Cortex of kidney (tissue), 1 donor: ENCODE measurements at places on chromosomes 16 and 17.

DNA sequence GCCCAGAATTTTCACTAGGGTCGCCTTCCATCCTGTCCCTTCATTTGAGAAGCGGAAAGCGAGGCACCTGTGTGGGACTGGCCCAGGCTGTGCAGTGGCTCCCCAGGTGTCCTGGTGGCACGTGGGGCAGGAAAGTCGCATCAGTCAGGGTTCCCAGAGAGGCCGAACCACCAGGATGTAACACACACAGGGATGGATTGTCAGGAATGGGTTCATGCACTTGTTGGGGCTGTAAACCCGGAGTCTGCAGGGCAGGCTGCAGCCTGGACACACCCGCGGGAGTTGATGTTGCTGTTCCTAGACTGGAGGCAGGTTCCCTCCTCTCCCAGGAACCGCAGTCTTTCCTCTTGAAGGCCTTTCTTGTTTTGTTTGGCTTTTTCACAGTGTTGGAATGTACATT, 30.7 kb upstream of the RPTOR start:
- no peak for DNase-seq

- DNase-seq, result no peak
These were observed 16.9 kb downstream of the HOXB1 start for GRCh38 chr17:48513666-48514455.

DNA sequence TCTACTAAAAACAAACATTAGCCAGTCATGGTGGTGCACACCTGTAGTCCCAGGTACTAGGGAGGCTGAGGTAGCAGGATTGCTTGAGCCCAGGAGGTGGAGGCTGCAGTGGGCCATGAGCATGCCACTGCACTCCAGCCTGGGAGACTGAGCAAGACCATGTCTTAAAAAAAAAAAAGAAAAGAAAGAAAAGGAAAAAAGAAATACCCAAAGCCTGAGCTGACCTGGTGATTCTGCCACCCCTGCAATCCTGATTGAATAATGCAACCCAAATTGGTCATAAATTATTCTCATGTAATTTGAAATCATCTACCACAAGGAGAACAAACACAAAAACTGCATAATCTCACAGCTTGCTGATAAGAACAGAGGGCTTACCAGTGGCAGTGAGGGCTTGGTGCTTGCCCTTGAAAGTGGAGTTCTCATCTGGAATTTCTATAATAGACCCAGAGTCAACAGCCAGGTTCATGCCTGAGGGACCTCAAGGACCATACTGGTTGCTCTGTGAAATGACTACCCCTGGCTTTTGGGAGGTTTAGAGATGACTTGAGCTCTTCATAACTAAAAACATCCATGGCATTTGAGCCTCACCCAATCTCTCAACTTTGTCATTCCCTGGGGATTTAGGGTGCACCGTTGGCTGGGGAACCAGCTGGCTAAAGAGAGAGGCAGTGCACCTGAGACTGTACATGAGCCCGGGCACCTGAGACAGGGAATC, 35.4 kb upstream of the TMC5 start:
- DNase-seq, result no peak

DNA sequence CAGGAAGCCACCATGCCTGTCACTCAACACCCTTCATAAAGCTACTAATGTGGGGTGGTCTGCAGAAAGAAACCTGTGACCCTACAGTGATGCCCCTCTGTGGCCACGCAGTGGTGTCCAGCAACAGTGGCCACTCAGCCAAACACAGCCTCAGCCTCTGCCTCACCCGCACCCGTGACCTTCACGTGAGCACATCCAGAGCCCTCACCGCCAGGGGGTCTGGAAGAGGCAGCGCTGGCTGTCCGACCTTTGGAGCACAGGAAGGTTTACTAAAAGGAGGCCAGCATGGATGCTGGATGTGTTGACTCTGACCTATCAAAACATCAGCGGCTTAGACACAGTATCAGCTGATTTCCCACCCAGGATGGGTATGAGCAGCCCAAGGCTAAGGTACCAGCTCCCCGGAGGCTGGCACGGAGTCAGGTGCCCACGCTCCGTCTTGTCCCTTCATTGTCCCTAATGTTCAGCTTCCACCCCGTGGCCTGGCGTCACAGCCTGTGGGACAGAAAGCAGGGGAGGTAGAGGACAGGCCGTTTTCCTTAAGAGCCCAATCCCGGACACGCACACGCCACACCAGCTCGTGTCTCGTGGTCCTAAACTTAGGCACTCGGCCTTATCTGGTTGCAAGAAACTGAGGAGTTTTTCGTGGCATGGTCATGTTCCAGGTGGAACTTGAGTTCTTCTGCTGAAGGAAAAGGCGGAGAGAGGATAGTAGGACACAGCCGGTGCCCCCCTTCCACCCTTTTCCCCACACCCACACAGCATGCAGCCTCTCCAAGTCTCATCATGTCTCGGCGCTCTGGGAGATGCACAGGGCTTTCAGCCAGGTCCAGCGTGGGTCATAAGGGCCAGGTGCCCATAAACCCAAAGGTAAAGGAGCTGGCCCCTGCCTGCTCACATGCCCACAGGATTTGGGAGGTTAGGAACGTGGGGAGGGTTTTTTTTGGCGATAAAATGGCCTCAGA, 49.7 kb upstream of the ENDOV start:
- no peak for DNase-seq

DNA sequence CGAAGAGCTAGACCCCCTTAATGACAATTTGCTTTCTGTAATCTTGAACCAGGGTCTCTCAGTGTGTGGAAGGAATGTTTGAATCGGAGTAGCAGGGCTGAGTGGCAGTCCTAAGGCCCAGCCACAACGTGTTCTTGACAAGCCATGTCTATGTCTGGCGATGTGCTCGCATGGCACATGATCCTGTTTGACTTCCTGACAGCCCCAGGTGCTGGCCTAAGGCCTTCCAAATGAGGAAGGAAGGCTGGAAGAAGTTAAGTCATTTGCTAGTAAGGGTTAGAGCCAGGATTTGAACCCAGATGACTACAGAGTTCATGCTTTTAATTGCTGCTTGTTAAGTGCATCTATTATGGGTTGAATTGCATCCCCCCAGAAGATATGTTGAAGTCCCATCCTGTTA, 486.7 kb downstream of the MAF start:
- DNase-seq, result no peak

GRCh38 chr17:67051837-67052236, 7.5 kb downstream of the CACNG1 start:
- no peak for DNase-seq

DNA sequence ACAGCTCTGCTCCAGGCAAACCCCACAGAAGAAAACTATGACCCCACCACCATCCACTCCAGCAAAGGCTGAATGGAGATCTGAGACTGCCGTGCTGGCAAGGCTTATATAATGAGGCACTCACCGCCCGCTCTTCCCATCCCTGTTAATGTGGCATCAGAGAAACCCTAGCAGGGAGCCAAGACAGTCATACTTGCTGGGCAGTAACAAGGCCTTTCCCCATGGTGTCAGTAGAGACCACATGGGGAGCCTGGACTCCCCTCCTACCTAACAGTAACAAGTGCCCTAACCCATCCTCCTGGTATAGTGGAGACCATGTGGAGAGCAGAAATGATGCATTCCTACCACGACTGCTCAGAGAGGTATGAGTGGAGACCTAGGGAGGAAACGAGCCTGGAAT, 235.2 kb downstream of the C16orf78 start:
- DNase-seq, result no peak
